ENCODE measurements at places on chromosomes 13 and 19.
A peak's percentile ranks its signal among the peaks of the same experiment; 100 is the strongest.

DNA sequence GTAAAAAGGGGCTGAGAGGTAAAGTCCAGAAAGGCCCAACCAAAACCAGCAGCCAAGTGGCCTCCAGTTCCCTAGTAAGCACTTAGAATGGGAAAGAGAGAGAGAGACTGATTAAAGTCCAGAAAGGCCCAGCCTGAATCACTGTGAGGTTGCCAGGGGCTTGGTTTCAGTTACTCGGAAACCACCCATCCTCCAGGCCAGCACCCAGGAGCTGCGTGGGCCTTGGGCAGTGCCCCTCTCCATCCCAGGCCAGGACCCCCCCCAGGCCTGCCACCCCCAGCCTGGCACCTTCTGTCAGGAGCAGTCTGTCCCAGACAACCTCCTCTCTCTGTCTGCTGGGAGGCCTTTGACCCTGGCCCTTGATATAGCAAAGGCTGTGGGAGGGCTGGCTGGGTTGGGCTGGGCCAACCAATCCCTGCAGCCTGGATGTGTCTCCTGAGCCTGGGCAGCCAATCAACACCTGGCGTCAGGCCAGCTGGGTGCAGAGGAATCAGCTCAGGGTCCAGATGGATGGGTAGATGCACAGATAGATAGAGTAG lies at the start of gene CYP4F2:
CYP4F2 (minus strand) TSS at position 337 of the 539 bp plus-strand sequence. CDS start 463 bp downstream, outside the sequence.
- no peak for DNase-seq

GRCh38 chr13:50670847-50671496 lies 172.5 kb downstream of the DLEU7 start:
- no peak for DNase-seq

- DNase-seq, result no peak
Measured at GRCh38 chr19:941292-942132, 15.7 kb downstream of the ARID3A start.

DNA sequence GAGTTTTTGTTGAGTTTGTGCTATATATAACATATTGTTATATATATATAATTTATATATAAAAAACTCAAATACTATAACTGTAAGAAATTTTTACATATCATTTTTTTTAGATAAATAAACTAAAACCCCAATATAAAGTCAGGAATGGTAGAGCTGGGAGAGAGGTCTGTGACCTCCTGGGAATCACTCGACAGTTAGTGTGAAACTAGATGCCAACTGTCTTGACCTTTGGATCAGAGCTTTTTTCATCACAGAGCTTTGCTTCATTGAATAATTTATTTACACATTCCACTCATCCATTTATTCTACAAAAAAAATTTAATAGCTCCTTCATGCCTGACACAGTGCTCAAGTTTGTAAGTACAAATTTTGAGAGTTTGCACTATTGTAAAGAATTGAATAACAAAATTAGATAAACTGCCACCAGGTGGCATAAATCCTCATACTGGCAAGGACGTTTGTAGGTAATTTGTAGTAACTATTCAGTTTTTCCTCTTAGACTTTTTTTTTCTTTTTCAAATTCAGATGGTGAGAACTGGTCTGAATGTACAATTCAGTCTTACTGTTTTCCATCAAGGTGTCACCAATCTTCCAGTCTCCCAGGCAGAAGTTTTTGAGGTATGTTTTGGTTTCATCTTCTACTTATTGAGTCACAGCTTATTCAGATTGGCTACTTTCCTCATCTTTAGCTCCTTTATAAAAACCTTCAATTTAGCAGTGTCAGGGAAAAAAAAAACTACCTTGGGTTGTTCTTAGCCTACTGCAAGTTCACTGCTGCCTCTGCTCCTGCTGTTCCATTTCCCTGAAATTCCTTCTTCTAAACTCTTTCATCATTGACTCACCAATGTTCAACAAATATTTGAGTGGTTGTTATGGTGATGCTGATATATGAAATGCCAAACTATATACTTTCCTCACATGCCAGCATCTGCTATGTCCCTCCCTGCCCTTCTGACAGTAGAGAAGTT lies 28.7 kb downstream of the LACC1 start:
- peak; percentile 79 for DNase-seq

DNA sequence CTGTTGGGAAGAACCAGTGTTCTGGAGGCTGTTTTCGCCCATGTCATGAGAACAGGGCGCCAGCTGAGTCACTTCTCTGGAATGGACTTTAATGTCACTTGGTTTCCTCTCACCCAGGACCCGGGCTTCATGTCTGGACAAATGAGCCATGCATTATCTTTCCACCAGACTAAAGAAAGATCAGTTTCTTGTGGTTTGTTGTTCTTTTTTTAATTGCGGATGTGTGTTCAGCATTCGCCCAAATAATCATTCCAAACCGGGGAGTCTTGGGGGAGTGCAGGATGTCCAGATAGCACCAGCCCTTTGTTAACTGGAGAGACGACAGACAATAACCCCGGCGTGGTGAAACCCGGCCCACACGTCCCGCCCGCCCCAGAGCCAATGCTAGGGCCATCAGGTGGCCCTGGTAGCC lies 102.5 kb downstream of the COL4A2 start:
- DNase-seq, result no peak

- no peak for DNase-seq
Measured at GRCh38 chr19:1177322-1178114, 3.5 kb upstream of the SBNO2 start.

DNA sequence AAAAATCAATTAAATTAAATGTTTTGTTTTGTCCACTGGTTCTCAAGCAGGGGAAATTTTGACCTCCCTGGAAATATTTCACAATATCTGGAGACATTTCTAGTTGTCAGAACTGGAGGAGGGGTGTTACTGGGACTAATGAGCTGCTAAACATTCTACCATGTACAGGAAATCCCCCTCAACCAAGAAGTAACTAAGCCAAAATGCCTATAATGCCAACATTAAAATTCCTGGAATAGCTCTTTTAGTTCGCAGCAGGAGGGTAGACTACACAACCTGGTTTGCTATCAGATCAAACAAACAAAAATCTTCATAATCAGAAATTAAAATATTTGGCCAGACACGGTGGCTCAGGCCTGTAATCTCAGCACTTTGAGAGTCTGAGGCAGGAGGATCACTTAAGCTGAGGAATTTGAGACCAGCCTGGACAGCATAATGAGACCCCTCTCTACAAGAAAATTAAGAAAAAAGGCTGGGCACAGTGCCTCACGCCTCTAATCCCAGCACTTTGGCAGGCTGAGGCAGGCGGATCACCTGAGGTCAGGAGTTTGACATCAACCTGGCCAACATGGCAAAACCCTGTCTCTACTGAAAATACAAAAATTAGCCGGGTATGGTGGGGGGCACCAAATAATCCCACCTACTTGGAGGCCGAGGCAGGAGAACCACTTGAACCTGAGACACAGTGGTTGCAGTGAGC lies 13.7 kb upstream of the SMARCA4 start:
- peak; percentile 94 for DNase-seq

DNA sequence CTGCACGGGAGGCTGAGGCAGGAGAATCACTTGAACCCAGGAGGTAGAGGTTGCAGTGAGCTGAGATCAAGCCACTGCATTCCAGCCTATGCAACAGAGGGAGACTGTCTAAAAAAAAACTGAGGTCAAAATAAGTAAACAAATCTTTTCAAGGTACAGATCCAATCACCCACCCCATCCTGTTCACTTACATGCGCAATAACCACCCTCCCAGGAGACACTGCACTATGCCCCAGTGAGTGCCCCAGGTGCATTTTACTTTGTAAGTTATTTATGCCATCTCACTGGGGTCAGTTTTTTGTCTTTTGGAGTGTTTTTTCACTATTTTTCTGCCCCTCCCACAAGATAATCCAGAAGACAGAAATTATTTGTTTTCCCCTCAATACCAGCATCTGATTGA lies 6.9 kb upstream of the ZNF253 start:
- no peak for DNase-seq

- DNase-seq, result no peak
Measured at GRCh38 chr19:35090160-35090505, 25.5 kb upstream of the FXYD3 start.

DNA sequence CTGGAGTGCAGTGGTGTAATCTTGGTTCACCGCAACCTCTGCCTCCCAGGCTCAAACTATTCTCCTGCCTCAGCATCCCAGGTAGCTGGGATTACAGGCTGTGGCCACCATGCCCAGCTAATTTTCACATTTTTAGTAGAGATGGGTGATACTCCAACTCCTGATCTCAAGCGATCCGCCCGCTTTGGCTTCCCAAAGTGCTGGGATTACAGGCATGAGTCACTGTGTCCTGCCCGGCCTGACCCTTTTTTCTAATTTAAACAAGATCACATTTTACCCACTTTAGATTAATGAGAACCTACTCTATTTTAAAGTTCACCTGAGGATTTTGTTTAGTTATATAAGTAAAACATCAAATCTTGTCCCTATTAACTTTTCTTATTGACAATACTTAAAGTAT lies 91.8 kb upstream of the POSTN start:
- DNase-seq, result no peak

DNA sequence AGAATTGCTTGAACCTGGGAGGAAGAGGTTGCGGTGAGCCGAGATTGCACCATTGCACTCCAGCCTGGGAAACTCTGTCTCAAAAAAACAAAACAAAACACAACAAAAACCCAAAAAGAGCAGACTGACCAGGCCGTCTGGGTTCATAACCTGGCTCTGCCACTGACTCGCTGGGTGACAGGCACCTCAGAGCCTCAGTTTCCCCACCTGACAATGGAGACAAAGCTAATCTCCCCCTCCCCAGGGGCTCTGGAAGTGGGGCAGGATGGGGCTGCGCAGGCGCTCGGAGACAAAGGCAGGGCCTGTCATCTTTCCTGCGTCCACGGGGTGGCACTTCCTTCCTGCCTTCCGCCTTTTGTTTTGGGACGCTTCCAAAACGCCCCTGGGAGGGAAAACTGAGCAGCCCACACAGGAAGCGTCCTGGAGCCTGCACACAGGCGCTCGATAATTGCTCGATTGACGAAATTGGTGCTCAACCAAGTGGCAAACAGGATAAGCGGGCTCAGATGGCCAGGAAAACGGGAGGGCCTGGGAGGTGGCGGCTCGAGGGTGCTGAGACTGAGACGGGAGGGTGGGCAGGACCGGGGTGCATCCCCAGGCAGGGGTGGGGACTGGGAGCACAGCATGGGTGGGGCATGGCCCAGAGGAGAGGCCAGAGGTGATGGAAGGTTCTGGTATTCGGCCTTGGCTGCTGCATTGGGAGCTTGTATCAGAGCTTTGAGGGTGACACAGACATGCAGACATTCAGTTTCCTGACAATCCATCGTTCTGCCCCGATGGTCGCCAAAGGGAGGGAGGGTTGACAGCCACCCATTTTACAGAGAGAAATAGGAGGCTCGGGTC lies 17.8 kb downstream of the SPC24 start:
- peak; percentile 94 for DNase-seq

- peak; percentile 36 for DNase-seq
Measured at GRCh38 chr19:19067276-19068072, 3.7 kb downstream of the SLC25A42 start.

GRCh38 chr19:57934820-57935665 lies at the start of gene ZNF418:
Gene ZNF418 (minus strand): TSS chr19:57935402. CDS start chr19:57933822, 1,580 bp downstream.
- DNase-seq, result peak; percentile 83

- no peak for DNase-seq
Measured at GRCh38 chr13:95355494-95355893, 54.2 kb upstream of the ABCC4 start.

DNA sequence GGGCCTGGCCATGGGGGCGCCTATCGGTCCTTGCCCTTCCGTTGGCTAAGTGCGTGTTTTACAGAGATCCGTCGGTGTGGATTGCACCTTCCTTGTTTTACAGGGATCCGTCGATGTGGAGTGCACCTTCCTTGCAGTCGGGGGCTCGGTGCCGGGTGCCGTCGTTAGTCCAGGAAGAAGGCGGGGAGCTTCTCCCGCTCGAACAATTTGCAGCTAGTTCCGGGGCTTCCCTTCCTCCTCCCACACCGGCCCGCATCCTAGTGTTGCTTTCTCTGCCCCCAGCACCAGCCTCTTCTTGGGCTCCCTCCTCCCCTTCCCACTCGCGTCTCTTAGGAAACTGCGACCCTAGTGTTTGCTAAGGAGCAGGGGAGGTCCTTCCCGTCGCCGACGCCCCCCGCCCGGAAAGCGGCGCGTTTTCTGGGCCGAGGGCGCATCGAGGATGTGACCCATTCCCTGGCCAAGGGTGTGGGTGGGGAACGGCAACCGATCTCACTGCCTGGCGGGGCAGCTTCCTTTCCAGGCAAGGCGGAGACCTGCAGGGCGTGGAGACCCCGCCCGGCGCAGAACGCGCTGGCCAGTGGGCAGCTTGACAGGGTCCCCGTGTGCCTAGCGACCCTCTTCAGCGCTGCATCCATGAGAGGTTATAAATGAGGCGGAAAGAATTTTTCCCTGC lies 75.7 kb upstream of the ZNF91 start:
- DNase-seq, result peak; percentile 4

DNA sequence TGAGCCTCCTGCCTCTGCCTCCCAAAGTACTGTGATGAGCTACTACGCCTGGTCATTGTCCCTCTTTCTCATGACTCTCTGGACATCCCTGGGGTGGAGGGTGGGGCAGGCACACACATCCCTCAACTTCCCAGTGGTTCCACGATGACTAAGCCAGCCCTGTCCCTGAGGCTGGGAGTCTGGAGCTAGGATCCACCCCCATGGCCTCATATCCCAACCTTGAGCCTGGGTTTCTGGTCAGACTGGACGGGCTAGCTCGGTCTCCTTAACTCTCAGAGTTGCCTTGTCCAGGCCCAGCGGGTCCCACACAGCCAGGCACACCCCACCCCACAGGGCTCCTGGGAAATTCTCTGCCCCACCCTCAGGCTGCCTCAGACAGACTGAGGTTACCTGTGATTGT lies 19.6 kb downstream of the IER2 start:
- DNase-seq, result no peak

DNA sequence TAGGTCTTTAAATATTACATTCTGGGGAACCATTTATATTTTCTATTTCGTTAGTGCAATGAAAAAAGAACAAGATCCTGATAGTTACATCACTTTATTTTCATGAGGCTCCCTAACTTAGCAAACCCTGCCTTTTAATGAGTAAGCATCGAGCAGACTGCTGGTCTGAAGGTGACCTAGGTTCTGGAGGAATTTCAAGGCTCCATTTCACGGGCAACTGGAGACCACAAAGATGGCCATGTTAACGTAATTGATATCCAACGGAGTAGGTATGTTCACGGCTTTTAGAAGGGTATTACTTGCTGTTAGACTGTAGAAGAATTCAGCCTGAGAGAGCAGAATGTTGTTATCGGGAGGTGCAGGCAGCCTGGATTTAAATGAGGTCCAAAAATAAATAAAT lies 1597.6 kb downstream of the EFNB2 start:
- no peak for DNase-seq

DNA sequence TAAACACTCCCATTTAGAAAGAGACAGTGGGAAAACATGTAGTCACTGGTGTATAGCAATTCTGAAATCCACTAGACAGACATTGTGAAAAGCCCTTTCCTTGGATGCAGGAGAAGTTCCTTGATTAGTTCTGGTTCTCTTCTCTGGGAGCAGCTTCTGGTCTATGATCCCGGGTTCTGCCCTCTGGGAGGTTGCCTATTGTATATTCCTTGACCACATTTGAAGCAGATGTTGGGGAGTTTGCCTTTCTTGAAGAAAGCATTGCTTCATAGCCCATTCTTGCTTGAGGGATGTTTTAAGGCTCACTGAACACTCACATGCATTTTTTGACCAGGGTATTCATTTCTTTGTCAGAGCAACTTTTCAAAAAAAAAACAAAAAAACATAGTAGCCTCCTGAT lies 211.9 kb downstream of the NDFIP2 start:
- no peak for DNase-seq

- peak; percentile 32 for DNase-seq
Measured at GRCh38 chr19:10655457-10656312, 1.5 kb downstream of the ILF3 start.

GRCh38 chr13:32639502-32640105 lies 53.4 kb downstream of the PDS5B start:
- peak; percentile 79 for DNase-seq

Data from lung (tissue), 17 donors.